Vein endothelial cell (primary cell): ENCODE measurements at places on chromosomes 12 and 14. TPM values are rescaled to one million over a fixed set of nuclear protein-coding genes. Genes with fewer than 3 reads are reported as not detected.

OR4Q3 gene
- total RNA-seq = not detected in 2 replicates

KRT75 gene
- not detected in 2 replicates for total RNA-seq

YBX3 gene
- total RNA-seq = 311 and 333 TPM in 2 replicates

LRTM2 gene
- total RNA-seq = 0.10 TPM in 1 of 2 replicates, not detected in the other
